Ovary (tissue), 10 donors: ENCODE measurements at places on chromosomes 7 and 10. TPM values are rescaled to one million over a fixed set of nuclear protein-coding genes. Genes with fewer than 3 reads are reported as not detected.

ASAH2B gene
- 1.6 TPM for total RNA-seq

- no peak overlapping the region for H3K4me3 ChIP-seq
- H3K4me1 ChIP-seq: peaks cover 28% of the 10 kb centered on the region
Measured at GRCh38 chr10:5662708-5663579, 3.5 kb downstream of the ASB13 start.

GRCh38 chr7:23422909-23423308, 47.4 kb downstream of the IGF2BP3 start:
- H3K4me3 ChIP-seq: no peak overlapping the region
- no peaks in the 10 kb centered on the region for H3K4me1 ChIP-seq
- no peaks in the 10 kb centered on the region for H3K27me3 ChIP-seq

- no peaks in the 10 kb centered on the region for H3K36me3 ChIP-seq
- no peak overlapping the region for H3K27ac ChIP-seq
- DNase-seq: peak; percentile 18
- peak overlapping the region; percentile 56 for H3K4me3 ChIP-seq
- peaks cover 4% of the 10 kb centered on the region for H3K4me1 ChIP-seq
Measured at GRCh38 chr7:90345595-90346335, 751 bp upstream of the GTPBP10 start.

GRCh38 chr7:128868624-128869137, 6.0 kb downstream of the ATP6V1F start:
- no peak overlapping the region for H3K27ac ChIP-seq
- H3K36me3 ChIP-seq: no peaks in the 10 kb centered on the region
- no peaks in the 10 kb centered on the region for H3K27me3 ChIP-seq
- peak overlapping the region; percentile 33 for H3K4me3 ChIP-seq
- H3K4me1 ChIP-seq: peaks cover 5% of the 10 kb centered on the region
- no peak for DNase-seq
